Activated CD4-positive, alpha-beta T cell treated with anti-CD3 and anti-CD28 coated beads, Interleukin-2, Interleukin-6, amounts not matched to agents 100 ng/mL and 50 ng/mL, durations not matched to agents 16 hours and 8 hours (primary cell): ENCODE measurements at places on chromosomes 12 and 14.
A peak's percentile ranks its signal among the peaks of the same experiment; 100 is the strongest.

- no peak for DNase-seq
Measured at GRCh38 chr12:47835831-47836155, 16.1 kb upstream of the HDAC7 start.

DNA sequence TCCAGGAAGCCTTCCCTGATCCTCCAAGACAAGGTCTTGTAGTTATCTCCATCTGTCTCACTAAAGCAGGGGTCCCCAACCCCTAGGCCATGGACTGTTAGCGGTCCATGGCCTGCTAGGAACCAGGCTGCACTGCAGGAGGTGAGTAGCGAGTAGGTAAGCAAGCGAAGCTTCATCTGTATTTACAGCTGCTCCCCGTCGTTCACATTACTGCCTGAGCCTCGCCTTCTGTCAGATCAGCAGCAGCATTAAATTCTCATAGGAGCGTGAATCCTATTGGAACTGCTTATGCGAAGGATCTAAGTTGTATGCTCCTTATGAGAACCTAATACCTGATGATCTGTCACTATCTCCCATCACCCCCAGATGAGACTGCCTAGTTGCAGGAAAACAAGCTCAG, 12.4 kb upstream of the NFYB start:
- no peak for DNase-seq

DNA sequence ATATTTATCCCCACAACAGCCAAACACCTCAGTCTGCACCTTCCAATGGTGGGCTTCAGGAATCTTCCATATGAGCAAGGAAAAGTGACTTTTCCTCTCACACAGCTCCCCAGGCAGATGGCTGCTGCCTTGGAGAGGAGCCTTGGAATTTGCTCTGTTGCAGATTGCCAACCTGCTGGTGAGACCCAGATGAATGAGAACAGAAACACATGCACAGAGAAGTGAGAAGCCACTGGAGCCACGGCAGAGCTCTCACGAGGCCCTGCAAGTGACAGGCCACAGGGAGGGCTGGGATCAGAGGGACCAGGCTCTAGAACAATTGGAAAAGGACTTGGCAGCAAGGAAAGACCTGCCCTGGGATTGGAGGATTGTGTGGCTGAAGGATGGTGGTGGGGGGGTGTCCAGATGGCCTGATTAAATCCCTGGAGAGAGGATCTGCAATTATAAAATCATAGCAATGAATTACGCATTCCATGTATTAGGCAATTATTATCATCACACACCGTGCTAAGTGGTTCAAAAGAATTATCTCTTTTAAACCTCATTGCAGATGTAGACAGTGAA, 84.9 kb upstream of the PWP1 start:
- no peak for DNase-seq

DNA sequence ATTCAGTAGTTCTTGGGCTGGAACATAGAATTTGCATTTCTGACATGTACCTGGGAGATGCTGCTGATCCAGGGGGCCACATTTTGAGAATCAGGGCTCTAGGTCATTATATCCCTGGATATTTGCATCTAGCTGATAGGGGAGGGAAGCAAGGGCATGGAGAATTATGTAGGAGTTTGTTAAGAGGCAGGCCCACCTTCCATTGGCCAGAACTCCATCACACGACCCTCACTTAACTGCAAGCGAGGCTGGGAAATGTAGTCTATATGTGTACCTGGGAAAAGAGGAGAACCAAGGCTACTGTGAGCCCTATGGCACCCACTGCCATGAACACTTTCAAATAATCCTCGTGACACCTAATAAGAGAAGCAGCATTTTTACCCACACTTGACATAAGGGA, 657.6 kb downstream of the MED13L start:
- no peak for DNase-seq

DNA sequence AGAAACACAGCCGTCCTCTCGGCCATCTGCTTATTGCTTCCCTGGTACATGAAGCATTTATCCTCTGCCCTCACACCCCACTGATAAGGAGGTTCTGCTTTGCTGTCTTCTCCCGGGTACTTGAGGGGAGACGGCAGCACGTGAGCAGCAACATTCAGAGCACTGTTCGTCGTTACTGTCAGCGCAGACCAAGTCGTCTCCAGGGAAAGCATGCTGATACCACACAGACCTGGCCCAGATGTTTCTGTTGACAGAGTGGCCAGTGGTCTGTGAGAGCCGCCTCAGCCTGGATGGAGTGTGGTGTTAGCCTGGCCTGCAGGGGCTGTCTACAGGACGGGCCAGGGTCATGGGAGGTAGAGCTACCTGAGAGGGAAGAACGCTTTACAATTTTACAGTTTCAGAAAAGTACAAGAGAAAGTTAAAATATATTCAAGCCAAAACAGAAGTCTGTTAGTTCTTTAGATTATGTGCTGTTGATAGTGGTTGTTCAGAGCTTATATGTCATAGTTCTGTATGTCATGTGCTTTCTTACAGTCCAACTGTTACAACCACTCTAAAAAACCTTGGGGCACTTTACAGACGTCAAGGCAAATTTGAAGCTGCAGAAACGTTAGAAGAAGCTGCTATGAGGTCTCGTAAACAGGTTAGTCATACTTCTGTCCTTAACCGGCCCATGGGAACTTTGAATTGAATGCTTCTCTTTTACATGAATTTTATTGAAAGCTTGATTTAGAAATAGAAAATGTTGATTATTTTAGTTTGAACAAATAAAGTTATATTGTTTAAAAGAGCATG, 38.2 kb downstream of the XRCC3 start:
- no peak for DNase-seq

GRCh38 chr12:25497021-25497420, 56.1 kb downstream of the LMNTD1 start:
- DNase-seq: no peak

GRCh38 chr14:93113678-93114067, 2.1 kb downstream of the ITPK1 start:
- DNase-seq: no peak

- DNase-seq: no peak
Measured at GRCh38 chr14:77344377-77344996, 23.7 kb downstream of the GSTZ1 start.

DNA sequence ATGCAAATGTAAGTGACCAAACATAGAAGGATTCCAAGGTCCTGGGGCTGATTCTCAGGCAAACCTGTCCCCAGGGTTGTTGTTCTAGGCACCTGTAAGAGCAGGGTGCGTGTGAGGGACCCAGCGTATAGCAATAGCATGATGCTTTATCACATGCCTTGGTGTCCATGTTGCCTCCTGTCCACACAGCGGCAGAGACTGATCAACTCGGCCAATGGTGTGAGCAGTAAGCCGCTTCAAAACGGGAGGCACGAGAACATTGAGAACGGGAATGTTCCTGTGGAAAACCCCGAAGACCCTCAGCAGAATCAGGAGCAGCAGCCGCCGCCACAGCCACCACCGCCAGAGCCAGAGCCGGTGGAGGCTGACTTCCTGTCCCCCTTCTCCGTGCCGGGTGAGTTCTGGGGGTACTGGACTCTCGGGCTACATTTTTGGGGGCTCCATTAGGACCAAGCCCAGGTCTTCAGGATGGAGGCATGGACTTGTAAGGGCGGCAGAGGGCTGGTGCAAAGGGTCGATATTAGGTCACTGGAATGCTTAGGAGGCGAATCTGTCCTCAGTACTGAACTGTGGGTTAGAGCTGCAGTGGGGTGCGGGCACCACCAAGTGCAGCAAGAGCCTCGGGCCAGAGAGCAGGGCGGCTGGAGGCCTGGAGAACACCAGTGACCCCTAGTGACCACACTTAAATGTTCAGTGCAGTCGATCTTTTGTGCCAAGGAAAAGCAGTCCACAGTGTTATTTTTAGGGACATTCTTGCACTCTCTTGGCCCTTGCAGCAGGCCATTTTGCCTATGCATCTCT, 57.2 kb upstream of the RIN3 start:
- peak; percentile 36 for DNase-seq

DNA sequence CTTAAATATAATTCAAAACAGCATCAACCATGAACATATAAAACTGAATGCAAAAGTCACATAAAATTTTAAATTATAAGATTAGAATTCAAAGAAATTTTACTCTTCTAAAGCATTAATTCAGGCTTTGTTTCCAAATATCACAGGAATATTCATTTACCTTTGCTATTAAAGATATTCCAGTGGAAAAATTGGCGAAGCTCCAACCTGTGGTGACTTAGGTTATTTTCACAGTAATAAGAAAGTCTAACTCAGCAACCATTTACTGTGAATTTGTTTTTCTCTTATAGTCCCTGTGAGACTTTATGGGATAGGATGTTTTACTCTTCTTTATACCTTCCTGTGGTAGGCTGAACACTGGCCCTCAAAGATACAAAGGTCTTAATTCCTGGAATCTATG, 3.2 kb downstream of the WDR89 start:
- DNase-seq: no peak

GRCh38 chr14:104157016-104157928, 18.9 kb downstream of the KIF26A start:
- DNase-seq: no peak

- DNase-seq: no peak
Measured at GRCh38 chr12:114588061-114588460, 95.9 kb downstream of the TBX3 start.

DNA sequence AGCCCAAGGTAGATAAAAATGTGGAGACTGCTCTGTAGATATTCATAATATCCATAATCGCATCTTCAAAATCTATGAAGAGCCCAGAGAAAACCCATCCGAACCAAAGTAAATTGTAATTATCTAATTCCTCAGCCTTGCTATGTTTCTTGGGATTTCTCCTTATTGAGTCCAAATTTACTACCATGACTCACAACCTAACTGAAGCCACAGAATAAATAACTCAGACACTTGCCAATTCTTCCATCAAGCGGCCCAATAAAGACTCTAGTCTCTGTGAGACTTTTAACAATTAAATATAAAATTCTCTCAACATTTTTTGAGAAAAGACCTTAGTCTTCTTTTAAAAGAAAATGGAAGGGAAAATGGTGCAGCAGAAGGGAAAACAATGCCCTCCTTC, 409.8 kb downstream of the DAD1 start:
- DNase-seq: no peak

DNA sequence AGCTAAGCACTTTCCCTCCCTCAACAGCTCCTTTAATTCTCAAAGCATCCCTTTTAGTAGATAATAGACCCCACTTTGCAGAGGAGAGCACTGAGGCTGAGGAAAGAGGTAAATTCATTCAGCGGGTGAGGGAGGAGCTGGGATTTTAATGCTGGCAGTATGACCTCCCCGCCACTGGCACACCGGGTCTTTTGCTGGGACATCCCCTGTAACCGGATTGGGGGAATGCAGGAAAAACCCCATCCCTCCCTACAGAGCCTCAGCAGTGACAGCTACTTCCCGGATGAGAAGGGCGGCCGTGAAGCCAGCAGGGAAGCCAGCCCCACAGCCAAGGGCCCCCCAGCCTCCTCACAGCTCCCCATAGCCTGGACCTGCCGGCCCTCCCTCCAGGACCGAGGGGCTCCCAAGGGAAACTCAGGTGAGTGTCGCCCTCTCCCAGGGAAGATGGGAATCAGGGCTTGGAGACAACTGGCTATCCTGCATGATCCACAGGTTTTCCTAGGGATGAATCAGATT, 12.1 kb downstream of the ZBTB39 start:
- no peak for DNase-seq

DNA sequence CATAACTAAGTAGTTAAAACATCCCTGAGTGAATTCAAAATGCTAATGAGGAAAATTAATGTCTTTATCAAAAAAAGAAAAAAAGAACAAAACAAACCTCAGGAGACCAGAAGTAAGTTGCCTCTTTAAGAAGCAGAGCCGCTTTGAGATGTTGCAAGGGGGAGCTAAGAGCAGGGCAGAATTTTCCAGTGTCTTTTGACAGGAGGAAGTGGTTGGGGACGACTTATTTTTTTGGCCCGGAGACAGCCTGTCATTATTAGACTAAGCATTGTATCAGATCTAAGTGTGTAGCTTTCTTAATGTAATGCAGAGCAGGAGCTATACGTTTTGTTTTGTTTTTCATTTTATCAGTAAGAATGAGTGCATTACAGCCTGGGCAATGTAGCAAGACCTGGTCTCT, 206.6 kb downstream of the CACNA1C start:
- DNase-seq: no peak

DNA sequence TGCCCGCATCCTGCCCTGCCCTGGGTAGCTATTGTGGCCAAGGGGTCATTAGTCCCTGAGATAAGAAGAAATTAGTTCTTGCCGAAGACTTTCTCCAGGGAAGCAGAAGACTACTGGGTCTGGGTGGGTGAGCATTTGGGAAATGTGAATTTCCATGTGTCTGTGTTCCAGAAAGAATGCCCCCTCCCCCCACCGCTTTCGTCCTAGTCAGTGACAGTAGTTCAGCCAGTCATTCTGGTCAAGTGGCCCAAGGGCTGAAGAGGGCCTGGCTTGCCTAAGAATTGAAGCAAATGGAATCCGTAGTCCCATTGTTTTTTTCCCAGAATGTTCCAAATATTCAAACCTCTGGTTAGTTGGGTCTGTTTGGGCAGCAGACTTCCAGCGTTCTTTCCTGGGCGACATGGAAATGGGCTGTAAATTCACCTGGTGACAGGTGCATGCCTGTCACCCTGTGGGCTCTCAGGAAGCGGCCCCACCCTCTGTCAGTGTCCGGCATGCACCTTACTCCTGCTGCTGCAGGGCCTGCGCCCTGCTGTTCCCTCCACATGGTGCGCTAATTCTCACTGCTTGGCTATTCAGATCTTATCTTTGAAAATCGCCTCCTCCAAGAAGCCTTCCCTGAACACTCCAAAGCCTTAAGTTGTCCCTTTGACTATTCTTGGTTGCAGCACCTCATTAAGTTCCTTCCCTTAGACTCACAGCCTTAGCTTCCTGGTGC, 1.4 kb upstream of the RFLNA start:
- no peak for DNase-seq

DNA sequence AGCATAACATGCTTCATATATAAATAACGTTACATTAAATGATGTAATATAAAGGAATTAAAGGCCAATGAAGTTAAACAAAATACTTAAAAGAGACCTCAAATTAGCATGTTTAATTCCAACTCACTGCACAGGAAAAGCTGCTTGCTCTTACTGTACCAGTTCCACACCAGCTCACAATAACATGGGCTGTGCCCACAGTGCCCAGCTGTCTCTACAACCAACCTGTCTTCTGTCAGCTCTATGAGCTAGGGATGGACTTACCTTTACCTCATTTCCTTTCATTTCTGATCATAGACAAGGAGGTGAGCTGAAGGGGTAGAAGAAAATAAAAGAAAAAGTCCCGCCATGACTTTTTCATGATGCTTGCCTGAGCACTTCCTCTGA, 64.8 kb downstream of the NKX2-1 start:
- DNase-seq: no peak

- no peak for DNase-seq
Measured at GRCh38 chr14:54889919-54890318, 12.7 kb downstream of the GCH1 start.

DNA sequence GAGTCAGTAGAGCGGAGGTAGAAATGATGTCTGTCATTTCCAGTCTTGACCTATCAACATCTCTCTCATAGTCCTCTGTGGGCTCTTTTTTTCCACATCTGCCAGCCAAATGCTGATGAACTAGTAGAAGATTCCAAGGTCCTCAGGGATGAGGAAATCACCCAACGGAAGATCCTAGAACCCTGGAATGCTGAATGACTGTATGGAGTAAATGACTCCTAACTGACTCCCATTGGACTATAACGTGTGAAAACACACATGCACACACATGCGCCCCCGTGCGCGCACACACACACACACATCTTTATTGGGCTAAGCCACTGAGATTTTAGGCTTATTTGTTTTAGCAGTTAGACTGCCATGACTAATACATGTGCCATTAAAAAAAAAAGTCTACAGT, 159.2 kb downstream of the MYRFL start:
- DNase-seq: no peak

- no peak for DNase-seq
Measured at GRCh38 chr14:104656014-104656714, 33.3 kb upstream of the INF2 start.
